ENCODE measurements at places on chromosomes 1 and 21. TPM values are rescaled to one million over a fixed set of nuclear protein-coding genes. Genes with fewer than 3 reads are reported as not detected.

Gene LCE1A
- not detected for total RNA-seq

Gene NHLH2
- total RNA-seq, result not detected

Gene TNFRSF18
- not detected for total RNA-seq

Gene PPIAL4G
- total RNA-seq, result not detected

Gene PDC
- total RNA-seq, result not detected

Gene SLC5A9
- total RNA-seq, result not detected

Gene FHAD1
- 0.72 TPM for total RNA-seq

Gene EDARADD
- total RNA-seq, result 1.4 TPM

DNA sequence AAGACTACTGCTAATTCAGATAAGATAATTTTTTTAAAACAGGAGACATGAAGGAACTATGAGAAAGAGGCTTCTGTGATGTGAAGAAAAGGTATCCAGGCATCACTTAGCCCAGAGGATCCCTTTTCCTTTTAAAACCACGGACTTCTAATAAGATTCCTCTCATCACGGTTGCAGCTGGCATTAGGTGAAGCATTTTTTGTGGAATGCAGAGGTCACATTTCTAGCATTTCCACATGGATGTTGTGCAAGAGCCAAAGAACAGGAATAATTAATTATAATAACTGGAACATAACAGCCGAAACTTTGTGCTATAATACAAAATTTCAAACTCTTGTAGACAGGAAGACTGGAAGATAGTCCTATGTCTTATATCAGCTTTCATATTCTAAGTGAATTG, 27.6 kb downstream of the CYP2J2 start:
- no peak for DNase-seq

- peak; percentile 85 for DNase-seq
These were observed 55.0 kb upstream of the PAXBP1 start for GRCh38 chr21:32826329-32827167.

GRCh38 chr1:36576551-36577110, 93.9 kb upstream of the CSF3R start:
- no peak for DNase-seq

GRCh38 chr1:76697361-76697760, 169.9 kb upstream of the ST6GALNAC5 start:
- no peak for DNase-seq

DNA sequence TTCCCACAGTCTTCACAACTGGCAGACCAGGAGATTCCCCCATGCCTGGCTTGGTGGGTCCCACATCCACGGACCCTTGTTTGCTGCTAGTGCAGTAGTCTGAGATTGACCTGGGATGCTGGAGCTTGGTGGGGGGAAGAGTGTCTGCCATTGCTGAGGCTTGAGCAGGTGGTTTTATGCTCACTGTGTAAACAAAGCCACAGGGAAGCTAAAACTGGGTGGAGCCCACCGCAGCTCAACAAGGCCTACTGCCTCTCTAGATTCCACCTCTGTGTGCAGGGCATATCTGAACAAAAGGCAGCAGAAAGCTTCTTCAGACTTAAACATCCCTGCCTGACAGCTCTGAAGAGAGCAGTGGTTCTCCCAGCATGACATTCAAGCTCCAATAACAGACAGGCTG, 177.3 kb upstream of the ETV3 start:
- DNase-seq, result no peak

GRCh38 chr1:226308166-226308722, 720 bp downstream of the LIN9 start:
- peak; percentile 61 for DNase-seq

GRCh38 chr1:229900220-229900619, 166.8 kb upstream of the GALNT2 start:
- DNase-seq, result no peak

DNA sequence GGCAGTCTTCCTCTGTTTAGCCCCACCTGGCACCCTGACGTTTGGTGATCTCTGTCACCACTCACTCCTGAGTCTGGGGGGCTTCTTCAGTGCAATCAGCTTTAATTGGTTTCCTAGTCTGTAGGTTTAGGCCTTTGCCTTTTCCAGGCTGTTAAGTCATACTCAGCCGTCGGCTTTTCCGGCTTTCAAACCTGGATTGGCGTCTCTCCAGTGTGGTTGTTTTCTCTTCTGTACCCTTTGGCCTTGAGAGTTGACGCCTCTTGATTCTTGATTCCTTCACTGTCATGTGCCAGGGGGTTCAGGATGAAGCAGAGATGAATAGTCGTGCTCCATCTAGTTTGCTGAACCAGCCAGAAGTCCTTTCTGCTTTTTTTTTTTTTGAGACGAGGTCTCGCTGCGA, 24.9 kb downstream of the NCMAP start:
- DNase-seq, result no peak

DNA sequence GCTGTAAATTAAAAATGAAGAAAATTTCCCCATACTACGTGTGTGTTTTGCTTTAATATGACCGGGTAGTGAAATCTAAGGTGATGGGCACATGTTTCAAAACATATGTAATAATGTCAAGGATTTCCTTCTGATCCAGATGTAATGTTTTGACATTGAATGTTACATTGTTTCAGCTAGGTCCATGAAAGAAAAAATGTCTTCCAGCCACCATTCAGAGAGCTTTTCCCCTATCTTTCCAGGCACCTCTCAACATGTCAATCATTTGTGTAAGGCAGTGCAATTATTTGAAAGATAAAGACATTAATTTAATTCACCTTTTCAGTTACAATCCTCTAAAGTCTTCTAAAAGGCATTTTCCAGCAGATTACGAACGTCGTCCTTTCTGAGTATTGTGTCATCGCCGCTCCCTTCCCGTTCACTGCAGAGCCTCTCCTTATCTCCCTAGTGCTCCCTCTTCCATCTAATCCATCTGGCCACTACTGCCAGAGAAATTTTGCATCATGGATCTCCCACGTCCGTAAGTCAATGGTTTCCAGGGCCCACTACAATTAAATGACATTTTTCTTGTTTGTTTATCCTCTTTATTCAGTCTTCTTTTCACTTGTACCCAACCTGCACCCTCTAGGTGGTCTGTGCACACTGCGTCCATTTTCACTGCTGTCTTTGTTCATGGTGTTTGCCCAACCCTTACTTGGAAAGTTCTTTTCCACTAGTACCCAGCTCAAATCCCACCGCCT, 1.3 kb upstream of the VAMP3 start:
- DNase-seq, result no peak

GRCh38 chr21:42455196-42455595, 40.8 kb downstream of the RSPH1 start:
- DNase-seq, result no peak

- no peak for DNase-seq
These were observed 55.6 kb upstream of the ABCD3 start for GRCh38 chr1:94362466-94363058.

GRCh38 chr1:6521536-6521935, 30.1 kb upstream of the PLEKHG5 start:
- no peak for DNase-seq

GRCh38 chr21:38477226-38477625, 21.1 kb downstream of the ERG start:
- no peak for DNase-seq

DNA sequence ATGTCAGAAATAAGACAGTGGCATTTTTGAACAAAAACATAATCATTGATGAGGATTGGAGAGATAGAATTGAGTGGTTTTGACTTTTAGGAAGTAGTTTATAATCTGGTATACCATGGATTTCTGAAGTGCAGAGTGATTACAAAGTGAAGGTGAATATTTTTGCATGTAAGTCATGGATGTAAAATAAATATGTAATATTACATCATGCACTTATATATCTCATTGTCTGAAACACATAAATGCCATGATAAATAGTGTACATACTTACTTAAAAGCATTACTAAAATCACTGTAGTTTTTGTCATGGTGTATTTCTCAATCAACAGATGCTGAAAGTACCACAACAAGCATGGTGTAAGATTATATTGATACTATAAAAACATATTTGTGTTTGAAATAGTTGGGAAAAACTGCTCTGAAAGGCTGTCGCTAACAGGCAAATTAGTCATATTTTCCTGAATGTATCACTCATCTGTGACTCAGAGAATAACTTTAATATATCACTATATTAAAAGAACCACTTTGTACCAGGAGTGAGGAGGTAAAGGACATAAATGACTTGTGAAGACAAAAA, 24.8 kb upstream of the RGS18 start:
- no peak for DNase-seq

DNA sequence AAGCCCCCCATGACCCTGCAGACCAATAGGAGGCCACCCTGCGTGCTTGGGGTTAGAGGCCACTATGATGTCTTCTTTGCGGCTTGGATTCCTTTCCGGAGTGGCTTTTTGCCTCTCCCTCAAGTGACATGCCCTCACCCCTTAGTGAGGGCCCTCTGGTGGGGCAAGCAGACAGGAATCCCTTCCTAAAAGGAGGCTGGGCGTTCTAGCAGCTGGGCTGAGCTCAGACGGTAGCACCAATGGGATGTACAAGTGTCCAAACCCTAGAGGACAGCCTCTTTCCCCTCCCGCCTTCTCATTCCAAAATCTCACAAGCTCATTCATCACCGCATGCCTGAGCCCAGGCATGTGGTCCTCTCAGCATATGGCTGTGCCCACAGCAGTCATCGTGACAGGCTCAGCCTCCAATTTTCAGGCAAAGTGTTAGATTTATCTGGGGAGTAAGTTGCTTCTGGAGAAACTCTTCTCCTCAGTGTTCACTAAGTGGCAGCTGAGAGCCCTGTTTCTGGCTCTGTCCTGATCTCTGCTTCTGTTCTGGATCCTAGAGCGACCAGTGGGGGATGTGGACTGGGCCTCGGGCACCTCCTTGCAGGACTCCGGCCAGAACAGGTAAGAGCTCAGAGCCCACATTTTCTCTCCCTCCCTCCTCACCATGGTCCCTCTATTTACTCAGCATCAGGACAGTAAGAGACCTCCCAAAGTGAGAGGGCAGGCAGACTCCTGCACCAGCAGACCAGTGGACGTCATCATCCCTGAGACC, 4.8 kb downstream of the KIAA1614 start:
- peak; percentile 95 for DNase-seq

- DNase-seq, result no peak
These were observed 76.8 kb upstream of the SOX13 start for GRCh38 chr1:203996126-203996525.

- DNase-seq, result no peak
These were observed 123.2 kb downstream of the ADSS2 start for GRCh38 chr1:244328476-244328875.

GRCh38 chr1:30194741-30195423, 528.5 kb downstream of the MATN1 start:
- no peak for DNase-seq

GRCh38 chr1:33462405-33463164, 9.9 kb upstream of the ZSCAN20 start:
- DNase-seq, result peak; percentile 69

- peak; percentile 58 for DNase-seq
These were observed 186.1 kb downstream of the CLEC20A start for GRCh38 chr1:178310685-178311105.

DNA sequence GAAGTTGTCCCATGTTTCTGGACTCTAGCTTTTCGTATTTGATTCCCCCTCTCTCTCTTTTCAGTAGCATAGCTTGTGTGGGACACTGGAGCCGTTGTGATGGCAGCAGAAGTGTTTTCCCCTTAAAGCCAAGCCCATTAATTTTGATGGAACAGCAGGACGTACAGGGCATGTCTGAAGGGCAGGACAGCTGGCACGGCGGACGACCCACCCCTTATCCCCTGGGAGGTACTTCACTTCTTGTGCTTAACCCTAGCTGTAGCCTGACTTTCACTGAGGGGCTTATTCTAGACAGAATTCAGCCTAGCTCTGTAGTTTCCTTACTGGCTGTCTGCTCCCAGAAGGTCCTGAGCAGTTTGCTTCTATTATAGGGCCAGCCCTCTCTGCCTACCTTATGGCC, 8.6 kb upstream of the PPFIA4 start:
- no peak for DNase-seq

GRCh38 chr1:86636898-86637297, 67.5 kb upstream of the SH3GLB1 start:
- DNase-seq, result no peak

- peak; percentile 91 for DNase-seq
These were observed 18.7 kb downstream of the C1orf198 start for GRCh38 chr1:230849451-230850224.

- DNase-seq, result peak; percentile 74
These were observed 1.0 kb downstream of the ARID4B start for GRCh38 chr1:235326719-235327558.

GRCh38 chr1:41534181-41535076, 49.9 kb upstream of the EDN2 start:
- peak; percentile 57 for DNase-seq

- DNase-seq, result no peak
These were observed 10.6 kb upstream of the KIFAP3 start for GRCh38 chr1:170085091-170085490.

GRCh38 chr21:37848721-37849490, 67.4 kb downstream of the KCNJ6 start:
- peak; percentile 80 for DNase-seq

DNA sequence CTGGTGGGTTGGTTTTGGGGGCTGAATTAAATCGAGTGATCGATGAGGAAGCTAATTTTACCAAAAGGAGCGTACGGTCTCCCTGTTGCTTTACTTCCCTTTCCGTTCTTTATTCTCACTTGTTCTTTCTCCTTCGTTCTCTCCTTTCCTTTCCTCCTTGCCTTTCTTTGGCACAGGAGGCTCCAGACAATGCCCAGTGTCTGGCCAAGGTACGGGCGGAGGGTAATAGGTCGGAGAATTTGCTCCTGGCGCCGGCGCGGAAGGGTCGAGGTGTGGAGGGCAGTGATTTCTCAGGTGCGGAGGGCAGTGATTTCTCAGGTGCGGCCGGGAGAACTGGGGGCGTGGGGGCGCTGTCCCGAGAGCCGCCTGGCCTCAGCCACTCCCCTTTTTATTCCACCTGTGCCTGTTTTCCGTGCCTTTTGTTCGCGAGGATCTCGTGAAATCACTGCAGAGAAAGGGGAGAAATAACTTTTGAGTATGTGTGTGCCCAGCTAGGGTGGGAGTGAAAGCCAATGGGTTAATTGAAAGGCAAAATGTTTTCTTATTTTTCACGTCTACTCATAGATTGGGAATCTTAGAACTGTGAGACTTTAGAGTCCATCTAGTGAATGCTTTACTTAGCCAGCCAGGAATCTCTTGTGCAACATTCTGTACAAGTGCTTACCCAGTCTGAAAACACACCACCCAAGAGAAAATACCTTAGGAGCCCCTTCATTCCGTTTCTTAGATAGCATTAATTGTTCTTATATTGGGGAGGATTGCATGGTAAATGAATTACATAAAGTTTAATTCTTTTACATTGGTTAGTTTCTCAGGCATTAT, 1.3 kb downstream of the FNBP1L start:
- peak; percentile 90 for DNase-seq

- DNase-seq, result no peak
These were observed 125.0 kb downstream of the PRDM2 start for GRCh38 chr1:13825033-13825432.

GRCh38 chr1:162644986-162645314, 12.7 kb downstream of the DDR2 start:
- DNase-seq, result no peak

GRCh38 chr1:160726114-160726497, 12.9 kb upstream of the SLAMF7 start:
- DNase-seq, result no peak

- DNase-seq, result no peak
These were observed 91.7 kb upstream of the IVNS1ABP start for GRCh38 chr1:185408700-185409270.

Measured in osteoblast (primary cell).